ENCODE measurements at places on chromosomes 7 and 10. TPM values are rescaled to one million over a fixed set of nuclear protein-coding genes. Genes with fewer than 3 reads are reported as not detected.

Gene CPED1
- 41.9 TPM for total RNA-seq

- no peak for DNase-seq
Observed at GRCh38 chr10:87729940-87730339, 70.3 kb downstream of the PAPSS2 start.

DNA sequence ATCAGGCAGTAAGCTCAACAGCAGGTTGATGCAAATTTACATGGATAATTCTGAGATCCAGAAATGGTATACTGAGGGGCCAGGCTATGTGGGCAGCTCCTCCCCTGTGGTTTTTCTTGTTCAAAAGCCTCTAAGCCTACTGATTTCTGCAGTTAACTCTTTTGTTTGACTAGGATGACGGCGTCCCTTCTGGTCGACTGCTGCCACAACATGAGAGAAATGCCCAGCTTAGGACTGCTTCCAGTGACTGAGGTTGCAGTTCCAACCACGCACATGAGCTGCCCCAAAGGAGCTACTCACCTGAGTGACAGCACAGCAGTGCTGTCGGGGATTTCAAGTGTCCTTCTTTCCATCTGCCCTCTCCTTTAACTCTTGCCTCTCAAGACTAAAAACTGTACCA is 973.0 kb upstream of the GHITM start:
- DNase-seq, result no peak

DNA sequence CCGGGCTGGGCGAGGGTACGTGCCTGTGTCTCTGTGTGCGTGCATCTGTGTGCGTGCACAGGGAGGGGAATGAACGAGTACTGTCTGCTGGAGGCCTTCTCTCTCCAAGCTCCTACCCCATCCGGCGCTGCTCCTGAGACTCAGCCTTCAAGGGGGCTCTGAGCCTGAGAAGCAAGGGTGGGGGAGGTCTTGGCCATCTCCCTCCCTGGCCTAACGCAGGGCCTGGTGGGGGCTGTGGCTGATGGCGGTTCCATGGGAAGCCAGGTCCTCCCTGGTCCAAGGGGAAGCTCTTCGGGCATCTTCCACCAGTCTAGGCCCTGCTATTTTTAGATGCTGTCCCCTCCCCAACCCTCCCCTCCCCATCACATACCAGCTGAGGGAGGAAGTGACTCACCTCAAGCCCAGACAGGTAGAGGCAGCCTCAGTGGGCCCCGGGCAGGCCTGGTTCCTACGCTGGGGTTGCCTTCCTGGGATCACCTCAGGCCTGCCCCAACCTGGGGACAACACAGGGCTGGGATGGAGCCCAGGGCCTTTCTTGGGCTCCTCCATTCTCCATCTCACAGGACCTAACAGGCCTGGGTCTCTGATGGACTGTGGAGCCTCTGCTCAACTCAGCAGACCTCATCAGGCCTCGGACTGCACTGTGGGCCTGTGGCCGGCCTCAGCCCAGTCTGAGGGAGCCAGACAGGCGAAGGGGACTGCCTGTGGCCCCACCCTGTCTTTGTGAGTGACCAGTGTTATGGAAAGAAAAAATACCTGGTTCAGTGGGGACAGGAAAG is 32.2 kb downstream of the DNAJB12 start:
- no peak for DNase-seq

DNA sequence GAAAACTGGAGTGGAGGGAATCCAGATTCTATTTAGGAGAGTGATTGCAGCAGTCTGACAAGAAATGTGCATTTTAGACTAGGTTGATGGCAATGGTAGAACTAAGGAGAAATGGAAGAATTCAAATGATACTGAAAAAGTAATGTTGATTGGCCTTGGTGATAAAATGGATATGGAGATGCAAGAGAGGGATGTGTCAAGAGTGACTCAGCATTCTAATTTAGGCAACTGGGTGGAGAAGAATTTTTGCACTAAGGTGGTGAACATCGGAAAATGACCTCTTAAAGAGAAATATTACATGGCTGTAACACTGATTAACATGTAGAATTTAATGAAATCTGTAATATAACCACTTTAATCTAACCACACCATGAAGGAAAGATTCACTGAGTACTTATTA is 806.5 kb downstream of the PHTF2 start:
- no peak for DNase-seq

Gene ZNF467
- total RNA-seq, result 10.1 TPM

DNA sequence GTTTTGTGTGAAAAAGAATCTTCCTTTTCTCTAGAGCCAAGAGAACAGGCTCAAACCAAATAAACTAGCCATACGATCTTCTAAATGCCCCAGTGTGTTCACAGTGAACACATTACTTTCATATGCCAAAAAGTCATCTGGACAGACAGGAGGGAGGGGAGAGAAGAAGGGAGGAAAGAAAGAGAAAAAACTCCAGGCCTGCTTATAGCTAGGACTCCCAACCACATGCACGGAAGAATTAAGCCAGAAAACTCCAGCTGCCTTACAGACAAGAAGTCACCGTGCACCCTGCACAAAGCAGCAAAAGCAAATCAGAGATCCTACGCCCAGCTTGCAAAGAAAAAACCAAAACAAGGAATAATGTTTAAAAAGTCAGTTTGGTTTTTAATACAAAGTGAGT is 34.3 kb downstream of the SNX8 start:
- no peak for DNase-seq

Gene TMEM26
- total RNA-seq, result 0.53 TPM

- no peak for DNase-seq
Observed at GRCh38 chr7:103149808-103150180, 895 bp upstream of the NAPEPLD start.
